Breast epithelium (tissue), 4 donors: ENCODE measurements at places on chromosomes 5 and 9. TPM values are rescaled to one million over a fixed set of nuclear protein-coding genes. Genes with fewer than 3 reads are reported as not detected.

Gene IL31RA
- not detected for total RNA-seq

Gene SLC6A19
- total RNA-seq, result not detected

Gene PCDHGA12
- total RNA-seq, result 9.8 TPM

Gene SLC6A7
- not detected for total RNA-seq

- no peak for DNase-seq
These were observed 210.0 kb downstream of the AUH start for GRCh38 chr9:91151718-91152095.

GRCh38 chr9:2601785-2602378 is 19.7 kb upstream of the VLDLR start:
- DNase-seq, result no peak

DNA sequence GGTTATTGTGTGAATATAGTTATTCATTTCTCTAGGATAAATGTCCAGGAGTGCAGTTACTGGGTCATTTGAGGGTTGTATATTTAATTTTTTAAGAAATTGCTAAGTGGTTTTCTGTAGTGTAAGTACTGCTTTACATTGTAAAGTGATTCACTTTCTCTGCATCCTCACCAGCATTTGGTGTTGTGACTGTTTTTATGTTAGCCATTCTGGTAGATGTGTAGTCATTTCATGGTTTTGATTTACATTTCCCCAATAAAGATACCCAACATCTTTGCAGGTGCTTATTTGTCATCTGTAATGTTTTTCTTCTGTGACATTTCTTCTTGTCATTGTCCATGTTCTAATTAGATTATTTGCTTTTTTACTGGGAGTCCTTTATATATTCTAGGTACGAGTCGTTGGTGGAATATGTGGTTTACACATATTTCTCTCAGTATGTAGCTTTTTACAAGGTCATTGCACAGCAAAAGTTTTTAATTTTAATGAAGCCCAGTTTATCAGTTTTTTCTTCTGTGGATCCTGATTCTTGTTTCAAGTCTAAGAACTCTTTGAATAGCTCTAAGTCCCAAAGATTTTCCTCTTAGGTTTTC is 34.0 kb downstream of the SCGB3A1 start:
- DNase-seq, result no peak

GRCh38 chr5:81179959-81180358 is 53.2 kb upstream of the CKMT2 start:
- no peak for DNase-seq

- no peak for DNase-seq
These were observed 11.0 kb downstream of the NAIF1 start for GRCh38 chr9:128056086-128056485.

- DNase-seq, result no peak
These were observed 9.5 kb downstream of the GRHPR start for GRCh38 chr9:37432020-37432419.

- no peak for DNase-seq
These were observed 82.6 kb downstream of the PBX3 start for GRCh38 chr9:125829743-125830142.
